ENCODE measurements at places on chromosomes 5 and 9.

DNA sequence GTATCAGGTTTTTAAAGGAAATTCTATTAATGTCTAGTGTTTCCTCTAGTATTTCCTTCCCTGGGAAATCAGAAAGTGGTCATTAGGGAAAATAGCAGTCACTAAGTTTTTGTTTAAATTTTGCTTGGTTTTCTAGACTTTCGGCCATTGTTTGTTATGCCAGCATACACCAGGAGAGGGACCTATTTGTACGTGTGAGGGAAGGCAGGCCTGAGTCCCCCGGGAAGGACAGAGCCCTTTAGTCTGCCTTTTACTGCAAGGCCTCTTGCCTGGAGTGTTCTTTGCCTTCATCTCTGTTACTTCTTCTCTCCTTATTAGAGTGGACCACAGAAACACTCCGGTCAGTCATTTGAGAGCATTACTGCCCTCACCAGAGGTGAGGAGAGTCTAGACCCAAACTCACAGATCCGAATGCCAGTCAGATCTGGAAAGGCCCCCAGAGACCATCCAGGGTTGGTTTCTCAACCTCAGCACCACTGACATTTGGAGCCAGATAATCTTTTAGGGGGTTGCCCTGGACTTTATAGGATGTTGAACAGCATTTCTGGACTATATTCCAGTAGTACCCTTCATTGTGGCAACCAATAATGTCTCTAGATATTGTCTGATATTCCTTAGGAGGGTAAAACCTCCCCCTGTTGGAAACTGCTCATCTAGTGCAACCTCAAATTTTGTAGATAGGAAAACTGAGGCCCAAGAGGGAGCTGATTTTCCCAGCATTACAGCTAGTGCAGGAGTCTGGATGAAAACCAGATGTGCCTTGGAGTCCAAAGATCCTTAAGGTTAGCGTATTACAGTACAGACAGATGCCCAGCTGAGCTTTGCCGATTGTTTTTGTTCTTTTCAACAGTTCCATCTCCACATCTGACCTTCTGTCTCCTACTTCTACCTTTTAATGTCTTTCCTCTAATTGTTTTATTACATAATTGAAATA, 93.0 kb upstream of the NIPAL4 start:
- DNase-seq = no peak

- no peak for DNase-seq
Measured at GRCh38 chr5:68911840-68912690, 181.7 kb upstream of the SLC30A5 start.

DNA sequence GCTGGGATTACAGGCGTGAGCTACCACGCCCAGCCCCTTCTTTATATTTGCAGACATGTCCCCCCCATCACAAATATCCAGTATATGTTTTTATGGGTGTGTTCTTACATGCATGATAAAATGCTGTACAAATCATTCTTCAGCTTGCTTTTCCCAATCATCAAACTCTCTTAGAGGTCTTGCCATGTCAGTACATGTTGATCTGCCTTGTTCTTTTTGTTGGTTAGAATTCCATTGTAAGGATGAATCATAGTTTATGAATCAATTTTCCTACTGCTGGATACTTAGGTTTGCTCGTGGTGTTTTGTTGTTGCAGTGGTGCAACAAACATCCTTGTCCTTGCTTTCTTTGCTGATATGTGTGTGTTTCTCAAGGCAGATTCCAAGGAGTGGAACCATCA, 79.9 kb upstream of the NEURL1B start:
- DNase-seq = no peak

- DNase-seq = peak; percentile 7
Measured at GRCh38 chr5:151686674-151687407, at the start of gene SPARC. Gene SPARC (minus strand): TSS chr5:151686915. CDS start chr5:151676188, 10,727 bp downstream.

GRCh38 chr9:28105001-28105400, 531.7 kb upstream of the C9orf72 start:
- no peak for DNase-seq

DNA sequence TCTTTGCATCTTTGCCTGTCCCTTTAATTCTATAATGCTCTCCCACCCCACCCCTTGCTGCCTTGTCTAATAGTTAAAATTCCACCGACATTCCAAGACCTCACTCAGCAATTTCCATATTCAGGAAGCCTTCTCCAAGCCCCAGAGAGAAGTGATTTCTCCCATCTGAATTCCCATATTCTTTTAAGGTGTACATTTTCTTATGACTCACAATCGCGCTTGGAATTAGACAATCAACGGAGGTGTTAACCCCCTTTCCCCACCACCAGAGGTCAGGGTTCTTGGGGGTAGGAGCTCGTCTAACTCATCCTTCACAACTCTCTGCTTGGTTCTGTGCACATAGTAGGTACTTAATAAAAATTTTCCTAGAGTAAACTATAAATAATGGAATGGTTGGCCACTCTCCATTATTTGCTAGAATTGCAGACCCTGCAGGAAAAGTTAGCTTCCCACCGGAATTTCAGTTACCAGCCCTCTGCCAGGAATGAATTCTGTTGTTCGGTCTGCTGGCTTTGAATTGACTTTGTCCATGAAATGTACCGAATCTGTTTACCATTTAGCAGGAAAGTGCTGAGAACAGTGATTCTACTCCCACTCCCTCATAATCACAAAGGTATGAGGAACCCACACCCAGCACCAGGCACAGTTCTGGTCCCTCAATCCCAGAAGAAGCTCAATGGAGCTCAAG, 5.0 kb downstream of the KCNIP1 start:
- no peak for DNase-seq

- no peak for DNase-seq
Measured at GRCh38 chr5:127063257-127063913, 9.9 kb downstream of the C5orf63 start.

- peak; percentile 50 for DNase-seq
Measured at GRCh38 chr9:125649315-125649714, 57.7 kb downstream of the MAPKAP1 start.

GRCh38 chr5:15350614-15351013, 149.4 kb upstream of the FBXL7 start:
- no peak for DNase-seq

DNA sequence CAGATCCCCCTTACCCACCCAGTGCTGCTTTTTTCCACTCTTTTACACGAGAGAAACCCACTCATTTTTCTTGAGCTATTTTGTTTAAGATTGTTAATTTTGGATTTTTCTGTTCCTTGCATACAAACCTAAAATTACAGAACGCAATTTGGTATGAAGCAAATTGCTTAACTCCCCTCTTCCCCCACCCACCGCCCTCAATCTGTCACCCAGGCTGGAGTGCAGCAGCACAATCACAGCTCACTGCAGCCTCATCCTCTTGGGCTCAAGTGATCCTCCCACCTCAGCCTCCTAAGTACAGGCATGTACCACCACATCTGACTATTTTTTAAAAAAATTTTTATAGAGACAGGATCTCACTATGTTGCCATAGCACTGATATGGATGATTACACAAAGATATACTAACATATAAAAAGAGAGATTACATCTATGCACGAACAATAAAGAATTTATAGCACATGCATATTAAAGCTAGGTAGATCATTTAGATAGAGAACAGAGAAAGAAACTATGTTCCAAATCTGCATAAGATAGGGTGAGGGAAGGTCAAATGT, 203.6 kb downstream of the PIK3R1 start:
- no peak for DNase-seq

DNA sequence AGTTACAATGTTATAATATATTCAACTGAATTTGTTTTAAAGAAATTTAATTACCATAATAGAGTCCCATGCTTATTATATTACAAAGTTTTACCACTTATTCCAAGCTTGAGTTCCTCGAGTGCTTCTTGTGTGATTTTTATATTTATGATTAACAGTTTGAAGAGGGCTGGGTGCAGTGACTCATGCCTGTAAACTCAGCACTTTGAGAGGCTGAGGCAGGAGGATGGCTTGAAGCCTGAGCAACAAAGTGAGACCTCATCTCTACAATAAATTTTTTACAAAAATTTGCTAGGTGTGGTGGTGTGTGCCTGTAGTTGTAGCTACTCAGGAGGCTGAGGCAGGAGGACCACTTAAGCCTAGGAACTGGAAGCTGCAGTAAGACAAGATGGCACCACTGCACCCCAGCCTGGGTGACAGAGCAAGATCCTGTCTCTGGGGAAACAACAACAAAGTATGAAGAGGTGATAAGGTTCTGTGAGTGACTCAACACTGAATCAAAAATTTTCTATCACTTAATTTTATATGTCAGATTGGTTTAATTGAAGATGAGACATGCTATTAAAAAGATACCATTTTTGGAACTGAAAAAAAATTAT, 9.2 kb downstream of the POC5 start:
- DNase-seq = no peak

GRCh38 chr9:94919376-94920098, 193.0 kb downstream of the AOPEP start:
- DNase-seq = no peak

Measured in activated CD4-positive, alpha-beta T cell treated with anti-CD3 and anti-CD28 coated beads for 48 hours (primary cell).